Activated naive CD4-positive, alpha-beta T cell treated with Interleukin-2 at 50 U/mL for 16 hours (primary cell): ENCODE measurements at places on chromosomes 4 and X.
A peak's percentile ranks its signal among the peaks of the same experiment; 100 is the strongest.

DNA sequence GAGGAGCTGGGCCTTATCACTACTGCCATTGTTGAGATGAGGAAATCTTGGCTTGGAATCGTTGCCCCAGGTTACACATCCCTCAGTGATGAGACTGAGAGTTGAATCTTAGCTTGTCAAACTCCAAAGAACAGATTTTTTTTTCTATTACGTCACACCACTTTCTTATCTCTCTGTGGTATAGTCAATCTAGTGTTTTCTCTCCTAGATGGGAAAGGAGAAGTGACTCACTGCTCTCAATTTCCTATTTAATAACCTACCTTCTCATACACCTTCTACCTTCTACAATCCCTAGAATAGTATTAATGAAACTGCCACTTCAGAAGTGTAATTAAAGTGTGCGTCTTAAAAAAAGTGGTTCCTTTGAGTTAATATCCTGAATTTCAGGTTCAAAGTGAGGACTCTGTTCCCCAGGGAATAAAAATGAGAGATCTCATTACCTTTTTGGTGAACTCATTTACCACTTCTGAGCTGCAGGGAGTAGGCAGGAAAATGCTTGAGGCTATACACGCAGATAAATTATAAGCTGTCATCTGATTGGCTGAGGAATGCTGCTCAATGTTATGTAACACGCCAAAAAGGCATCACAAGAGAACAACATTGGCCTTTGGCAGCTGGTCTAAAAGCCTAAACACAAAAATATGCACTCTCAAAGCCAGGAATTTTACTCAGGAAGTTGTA lies 59.3 kb downstream of the MAD2L1 start:
- no peak for DNase-seq

- DNase-seq: no peak
These were observed 43.1 kb downstream of the ATG4A start for GRCh38 chrX:108134724-108135123.

DNA sequence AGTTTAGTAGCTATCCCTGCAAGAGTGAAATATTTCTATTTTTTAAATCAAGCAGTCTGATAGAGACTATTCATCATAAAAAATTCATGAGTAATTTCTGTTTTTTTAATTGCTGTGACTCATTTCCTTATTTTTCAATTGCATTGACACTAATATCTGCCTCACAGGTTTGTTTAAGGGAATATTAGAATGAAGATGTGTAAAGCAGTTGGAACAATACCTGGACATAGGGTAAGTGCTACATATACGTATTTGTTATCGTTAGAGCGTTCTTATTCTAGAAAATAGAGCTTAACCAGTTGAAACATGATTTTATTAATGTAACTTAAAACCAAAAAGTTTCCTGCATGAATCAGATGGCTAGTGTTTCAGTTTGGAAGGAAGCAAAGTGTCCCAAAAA lies 2211.3 kb downstream of the PCDH7 start:
- DNase-seq: no peak

DNA sequence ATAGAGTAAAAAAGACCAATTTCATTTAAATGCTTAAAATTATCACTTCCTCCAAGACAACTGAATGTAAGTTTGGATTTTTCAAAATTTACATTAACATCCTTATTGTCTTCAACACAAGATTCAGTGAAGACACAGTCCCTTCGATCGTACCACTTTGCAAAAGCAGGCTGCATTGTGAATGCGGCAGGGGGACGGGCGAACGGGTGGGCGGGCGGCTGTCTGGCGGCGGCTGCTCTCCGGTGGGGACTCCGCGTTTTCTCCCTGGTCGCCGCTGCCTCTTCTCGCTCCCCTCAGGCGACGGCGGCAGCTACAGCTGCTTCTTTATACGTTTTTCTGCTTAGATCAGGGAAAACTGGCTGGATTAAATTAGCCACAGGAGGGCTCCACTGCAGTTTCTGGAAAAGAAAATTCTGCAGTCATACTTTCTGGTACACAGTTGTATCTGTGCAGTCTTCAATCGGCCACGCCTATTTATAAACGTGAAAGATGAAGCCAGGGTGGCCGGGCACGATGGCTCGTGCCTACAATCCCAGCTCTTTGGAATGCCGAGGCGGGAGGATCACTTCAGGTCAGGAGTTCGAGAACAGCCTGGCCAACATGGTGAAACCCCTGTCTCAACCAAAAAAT lies 33.9 kb upstream of the HPF1 start:
- peak; percentile 5 for DNase-seq

DNA sequence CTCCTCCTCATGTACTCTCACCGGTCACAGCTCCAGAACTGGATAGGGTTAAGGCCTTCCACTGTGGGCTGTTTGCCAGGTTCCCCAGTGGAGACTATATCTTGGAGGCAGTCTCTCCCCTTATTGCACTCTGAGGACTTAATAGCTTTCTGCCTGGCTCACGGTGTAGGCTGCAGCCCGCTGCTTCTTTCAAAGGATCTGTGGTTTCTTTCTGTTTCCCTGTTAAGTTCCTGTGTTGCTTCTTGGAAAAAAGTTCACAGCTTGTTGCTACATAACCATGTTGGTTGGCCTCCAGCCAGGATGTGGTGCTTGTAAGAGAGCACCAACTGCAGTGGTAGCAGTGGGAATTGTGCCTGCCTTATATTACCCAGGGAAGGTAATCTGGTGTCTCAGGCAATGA lies 24.9 kb upstream of the ZDHHC15 start:
- no peak for DNase-seq
